Kasumi-1 (cell line): ENCODE measurements at places on chromosomes 7 and 10.
A peak's percentile ranks its signal among the peaks of the same experiment; 100 is the strongest.

- no peak for DNase-seq
Observed at GRCh38 chr7:503575-504111, 16.0 kb downstream of the PDGFA start.

- peak; percentile 69 for DNase-seq
Observed at GRCh38 chr7:96241855-96242254, 80.0 kb downstream of the SLC25A13 start.

GRCh38 chr10:36493516-36493880 is 631.9 kb upstream of the ANKRD30A start:
- DNase-seq, result no peak

DNA sequence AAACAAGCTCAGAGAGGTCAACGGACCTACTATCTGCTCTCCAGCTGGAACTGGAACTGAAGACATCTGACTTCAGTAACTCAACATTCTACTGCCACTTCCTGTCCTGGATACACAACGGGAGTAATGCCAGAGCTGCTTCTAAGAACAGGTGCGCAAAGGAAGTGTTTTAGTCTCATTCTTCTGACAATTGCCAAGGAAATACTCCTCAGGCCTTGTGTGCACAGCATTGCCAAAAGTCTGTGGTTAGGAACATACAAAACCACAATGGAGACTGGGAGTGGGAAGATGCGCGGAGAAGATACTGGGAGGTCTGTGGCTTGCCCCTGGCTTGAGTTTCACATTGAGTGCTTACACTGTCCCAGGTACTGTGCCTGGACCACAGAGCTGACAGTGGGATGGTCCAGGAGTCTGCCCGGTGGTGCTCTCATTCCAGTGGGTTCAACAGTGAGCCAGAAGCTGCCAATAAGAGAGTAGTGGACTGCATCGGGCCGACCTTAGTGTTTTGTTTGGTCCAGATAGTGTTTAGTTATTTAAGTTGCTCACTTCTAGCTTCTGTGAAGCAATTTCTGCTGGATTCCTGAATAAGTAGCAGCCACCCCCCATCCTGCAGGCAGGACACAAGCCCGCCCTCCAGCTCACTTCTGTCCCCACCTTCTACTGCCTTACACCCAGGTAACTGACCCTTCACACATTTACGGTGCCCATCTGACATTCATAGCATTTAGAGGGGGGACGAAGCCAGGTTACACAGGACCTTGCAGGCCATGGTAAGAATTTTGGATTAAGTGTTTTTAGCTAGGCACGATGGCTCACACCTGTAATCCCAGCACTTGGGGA is 10.3 kb downstream of the TBL2 start:
- DNase-seq, result no peak

DNA sequence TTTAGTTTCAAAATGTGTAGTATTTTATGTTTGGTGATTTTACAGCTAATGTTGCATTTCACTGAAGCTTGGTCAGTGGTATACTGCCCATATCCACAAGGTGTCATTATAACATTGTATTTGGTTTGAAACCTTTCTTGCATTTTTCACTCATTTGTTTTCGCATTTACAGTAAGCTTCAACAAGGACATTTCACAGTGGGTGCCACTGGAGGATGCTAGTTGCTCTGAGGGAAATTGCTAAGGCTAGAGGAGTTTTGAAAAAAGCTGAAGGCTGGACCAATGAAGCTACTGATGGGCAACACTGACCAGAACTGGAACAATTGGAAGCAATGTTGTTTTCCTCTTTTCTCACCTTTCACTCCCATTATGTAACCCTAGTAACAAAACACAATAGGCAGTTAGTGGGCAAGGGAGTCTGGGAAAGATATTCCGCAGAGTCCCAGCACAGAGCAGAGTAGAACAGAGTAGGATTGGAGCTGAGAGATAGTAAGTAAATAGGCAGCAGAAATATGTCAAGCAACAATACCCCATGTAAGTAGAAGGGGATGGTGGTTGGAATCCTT is 23.6 kb upstream of the SRI start:
- peak; percentile 74 for DNase-seq

GRCh38 chr10:121522831-121523230 is 75.4 kb downstream of the FGFR2 start:
- DNase-seq, result no peak

GRCh38 chr10:37489658-37490003 is 364.2 kb downstream of the ANKRD30A start:
- no peak for DNase-seq

DNA sequence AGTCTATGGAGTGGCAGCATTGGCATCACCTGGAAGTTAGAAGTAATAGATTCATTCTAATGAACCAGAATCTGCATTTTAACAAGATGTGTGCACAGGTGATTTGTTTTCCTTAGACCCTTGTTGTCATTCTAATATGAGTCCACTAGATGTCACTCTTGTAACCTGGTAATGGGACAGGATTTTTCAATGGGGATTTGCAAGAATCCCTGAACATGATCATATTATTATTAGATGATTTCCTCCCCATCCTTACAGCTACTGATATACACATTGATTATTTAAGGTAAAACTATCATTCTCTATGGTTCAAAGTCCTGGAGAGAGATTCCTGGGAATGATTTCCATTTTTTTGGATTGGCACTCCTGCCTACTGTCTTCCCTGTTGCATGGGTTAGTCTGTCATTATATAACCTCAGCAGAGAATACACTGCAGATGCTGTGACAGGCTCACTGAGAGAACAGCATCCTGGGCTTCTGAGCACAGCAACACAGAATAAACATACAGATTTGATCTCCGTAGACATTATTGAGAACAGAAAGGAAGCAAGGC is 194.9 kb downstream of the SUGCT start:
- DNase-seq, result peak; percentile 80

- DNase-seq, result no peak
Observed at GRCh38 chr7:107951172-107951787, 51.7 kb downstream of the LAMB1 start.

GRCh38 chr10:1635340-1635739 is 102.0 kb downstream of the ADARB2 start:
- DNase-seq, result no peak

GRCh38 chr7:17544401-17544800 is 245.9 kb downstream of the AHR start:
- no peak for DNase-seq

DNA sequence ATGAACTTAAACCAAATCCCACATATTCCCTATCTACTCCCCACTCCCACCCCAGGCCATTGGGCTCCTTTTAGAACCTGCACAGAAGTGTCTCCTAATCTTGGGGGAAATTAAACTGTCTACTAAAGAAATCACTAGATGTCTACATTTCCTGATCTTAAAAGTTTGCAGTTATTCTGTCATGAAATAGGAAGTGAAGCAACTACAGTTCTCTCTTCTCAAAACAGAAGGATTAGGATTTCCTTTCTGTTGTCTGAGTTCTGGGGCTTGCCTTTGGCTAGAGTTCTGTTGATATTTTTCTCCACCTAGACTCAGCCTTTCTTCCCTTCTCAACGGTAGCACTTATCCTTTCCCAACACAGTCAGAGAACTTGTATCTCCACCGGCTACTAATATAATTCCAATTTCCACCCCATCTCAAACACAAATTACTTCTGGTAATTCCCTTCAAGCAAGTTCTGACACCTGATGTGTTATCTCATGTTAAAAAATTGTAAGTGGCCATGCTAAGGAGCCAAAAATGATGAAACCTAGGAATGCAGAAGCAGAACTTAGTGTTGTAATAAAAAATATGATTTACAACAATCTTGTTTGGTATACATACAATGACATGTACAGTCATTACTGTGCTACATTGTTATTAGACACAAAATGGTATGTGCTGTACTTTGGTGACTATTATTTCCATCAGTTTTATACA is 12.1 kb downstream of the OR9A4 start:
- peak; percentile 64 for DNase-seq

GRCh38 chr7:74396993-74397392 is 56.7 kb upstream of the GTF2IRD1 start:
- no peak for DNase-seq

- no peak for DNase-seq
Observed at GRCh38 chr7:101172854-101173751, 7.0 kb downstream of the NAT16 start.

DNA sequence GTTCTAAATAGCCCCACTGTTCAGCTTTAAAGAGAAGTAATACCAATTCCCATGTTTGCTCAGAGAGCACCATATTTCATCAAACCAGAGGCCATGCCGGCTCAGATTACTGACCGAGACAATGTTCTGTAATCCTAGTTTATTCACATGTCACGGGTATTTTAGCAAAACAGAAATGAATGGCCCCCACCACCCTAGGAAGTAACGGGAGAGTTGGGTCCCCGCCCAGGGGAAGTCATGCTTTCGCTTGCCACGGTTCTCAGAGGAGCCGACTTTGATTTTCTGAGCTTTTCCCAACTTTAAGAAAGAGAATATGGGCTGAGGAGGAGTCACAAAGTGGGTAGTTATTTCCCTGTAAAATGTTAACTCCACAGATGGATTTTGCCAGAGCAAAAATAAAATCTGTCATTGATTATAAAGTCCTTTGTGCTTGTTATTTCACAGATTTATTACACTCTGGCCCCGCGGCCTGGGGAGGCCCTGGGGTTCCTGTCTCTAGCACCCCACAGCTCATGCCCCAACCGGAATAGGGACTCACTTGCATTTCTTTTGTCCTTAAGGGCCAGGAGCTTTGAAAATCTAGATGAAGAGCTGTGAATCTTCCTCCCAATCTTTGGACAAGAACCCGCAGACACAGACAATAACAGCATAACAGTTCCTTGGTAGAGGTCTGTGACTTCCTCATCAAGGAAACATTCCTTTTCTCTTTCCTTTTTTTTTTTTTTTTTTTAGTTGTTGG is 3.7 kb upstream of the GDF10 start:
- no peak for DNase-seq

GRCh38 chr7:100407285-100408180 is 21.0 kb downstream of the ZCWPW1 start:
- DNase-seq, result peak; percentile 78

DNA sequence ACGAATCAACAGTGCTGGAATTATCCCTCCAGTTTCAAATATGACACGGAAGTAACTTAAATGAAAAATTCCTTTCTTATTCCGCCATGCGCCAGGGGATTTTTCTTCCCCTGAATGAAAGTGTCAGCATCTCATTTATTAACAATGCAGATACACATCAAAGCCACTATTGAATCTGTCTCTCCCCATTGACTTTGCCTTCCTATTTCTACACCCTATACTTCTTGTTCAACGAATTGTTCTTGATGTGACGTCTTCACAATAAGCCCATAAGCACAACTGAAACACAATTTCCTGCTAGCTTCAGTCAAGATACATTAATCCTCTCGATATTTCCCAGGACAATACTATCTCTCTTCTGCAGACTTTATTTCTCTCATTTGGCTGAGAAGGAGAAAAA is 253.5 kb downstream of the ADARB2 start:
- DNase-seq, result no peak

- DNase-seq, result no peak
Observed at GRCh38 chr10:5071411-5072198, 22.6 kb upstream of the AKR1C3 start.

DNA sequence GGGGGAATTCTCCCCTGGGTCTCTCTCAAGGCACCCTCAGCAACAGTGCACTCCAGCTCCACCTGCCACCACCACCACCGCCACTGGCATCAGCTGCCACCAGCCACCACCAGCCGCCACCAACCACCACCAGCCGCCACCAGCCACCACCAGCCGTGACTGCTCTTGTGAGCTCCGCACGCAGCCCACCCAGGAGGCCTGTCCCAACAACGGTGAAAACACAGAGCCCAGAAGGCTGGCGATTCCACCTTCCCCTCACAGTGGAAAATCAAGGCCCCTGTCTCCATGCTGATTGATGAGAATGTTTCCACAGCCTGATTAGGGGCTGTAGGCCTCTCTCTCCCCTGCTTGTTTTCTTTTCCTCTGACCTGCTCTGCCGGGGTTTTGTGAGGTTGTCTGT is 41.1 kb downstream of the COBL start:
- DNase-seq, result no peak

DNA sequence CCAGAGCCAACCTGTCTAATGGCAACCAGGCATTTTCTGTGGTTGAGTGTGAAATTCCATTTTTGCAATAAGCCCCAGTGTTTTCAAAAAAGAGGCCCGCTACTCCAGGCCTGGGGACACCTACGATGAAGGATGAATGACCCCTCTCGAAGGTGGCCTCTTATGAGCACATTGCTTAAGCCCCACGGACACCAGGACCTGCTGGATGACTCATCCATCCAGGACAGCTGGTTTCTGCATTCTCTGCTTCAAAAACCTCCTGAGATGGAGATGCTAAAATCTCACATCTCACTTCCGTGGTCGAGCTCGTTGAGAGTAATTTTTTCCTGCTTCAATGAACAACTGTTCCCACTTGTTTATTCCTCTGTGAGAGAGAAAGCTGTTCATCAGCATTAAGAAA is 150.2 kb upstream of the FZD8 start:
- DNase-seq, result no peak

- peak; percentile 32 for DNase-seq
Observed at GRCh38 chr7:148982654-148983199, 45.6 kb downstream of the PDIA4 start.

DNA sequence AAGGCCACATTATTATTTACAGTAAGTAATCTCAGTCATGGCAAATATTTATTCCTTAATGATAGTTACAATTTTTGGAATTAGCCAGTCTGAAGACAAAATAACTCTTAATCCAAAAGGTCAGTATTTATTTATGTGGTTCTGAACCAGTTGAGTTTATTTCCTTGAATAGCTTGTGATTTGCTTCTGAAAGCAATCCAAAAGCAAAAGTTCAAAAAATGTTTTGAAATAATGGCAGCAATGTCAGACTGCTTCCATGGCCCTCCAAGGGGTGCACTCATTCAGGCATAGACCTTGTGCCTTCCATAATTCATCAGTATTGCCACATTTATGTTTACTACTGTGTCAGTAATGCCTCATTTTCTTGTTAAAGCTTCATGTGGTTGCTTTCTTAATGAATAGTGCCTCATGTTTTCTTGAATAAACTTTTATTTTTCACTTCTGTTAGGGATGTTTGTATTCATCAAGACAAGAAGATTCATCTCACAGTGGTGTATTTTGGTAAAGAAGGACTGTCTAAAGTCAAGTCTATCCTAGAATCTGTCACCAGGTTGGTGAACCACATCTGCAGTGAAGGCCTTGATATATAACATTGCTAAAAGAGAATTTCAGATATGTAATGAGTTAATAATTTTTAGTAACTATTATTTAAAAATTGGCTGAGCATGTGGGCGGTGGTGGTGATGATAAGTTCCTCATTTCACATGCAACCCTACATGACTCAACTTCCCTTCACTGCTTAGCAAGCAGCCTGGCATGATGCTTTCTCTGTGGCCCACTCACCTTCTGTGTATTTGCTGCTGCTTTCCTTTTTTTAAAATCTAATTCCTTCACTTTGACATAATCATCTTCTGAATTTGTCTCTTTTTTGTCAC is 22.0 kb downstream of the CSGALNACT2 start:
- DNase-seq, result peak; percentile 76

DNA sequence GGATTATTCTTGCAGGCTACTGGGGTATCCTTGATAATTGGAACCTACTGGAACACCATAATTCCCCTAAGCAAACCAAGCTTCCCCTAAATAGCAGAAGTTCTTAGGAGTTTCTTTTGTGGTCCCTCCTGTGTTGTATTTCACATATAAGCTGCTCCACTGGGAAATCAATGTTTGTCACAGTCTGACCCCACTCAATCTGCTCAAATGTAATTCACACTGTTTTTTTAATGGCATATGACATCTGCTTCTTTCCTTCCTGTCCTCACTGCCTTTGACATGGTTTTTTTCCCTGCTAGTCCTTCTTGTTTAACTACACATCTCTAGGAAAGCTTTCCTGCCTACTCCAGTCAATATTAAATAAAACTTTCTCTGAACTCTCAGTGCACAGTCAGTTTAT is 1.8 kb upstream of the PTPRZ1 start:
- DNase-seq, result no peak
